Natural killer cell treated with Interleukin-12 subunit alpha and Interleukin-12 subunit beta and Interleukin-15 and Interleukin-18, amount 100 ng/mL, for 72 hours (primary cell): ENCODE measurements at places on chromosomes 11 and 22. TPM values are rescaled to one million over a fixed set of nuclear protein-coding genes. Genes with fewer than 3 reads are reported as not detected.

- no peak for DNase-seq
Measured at GRCh38 chr11:45169310-45170072, 23.1 kb downstream of the PRDM11 start.

TSSK2 gene
- total RNA-seq = 0.39 TPM

GRCh38 chr11:60776167-60776566, 9.0 kb upstream of the MS4A10 start:
- DNase-seq = no peak

DNA sequence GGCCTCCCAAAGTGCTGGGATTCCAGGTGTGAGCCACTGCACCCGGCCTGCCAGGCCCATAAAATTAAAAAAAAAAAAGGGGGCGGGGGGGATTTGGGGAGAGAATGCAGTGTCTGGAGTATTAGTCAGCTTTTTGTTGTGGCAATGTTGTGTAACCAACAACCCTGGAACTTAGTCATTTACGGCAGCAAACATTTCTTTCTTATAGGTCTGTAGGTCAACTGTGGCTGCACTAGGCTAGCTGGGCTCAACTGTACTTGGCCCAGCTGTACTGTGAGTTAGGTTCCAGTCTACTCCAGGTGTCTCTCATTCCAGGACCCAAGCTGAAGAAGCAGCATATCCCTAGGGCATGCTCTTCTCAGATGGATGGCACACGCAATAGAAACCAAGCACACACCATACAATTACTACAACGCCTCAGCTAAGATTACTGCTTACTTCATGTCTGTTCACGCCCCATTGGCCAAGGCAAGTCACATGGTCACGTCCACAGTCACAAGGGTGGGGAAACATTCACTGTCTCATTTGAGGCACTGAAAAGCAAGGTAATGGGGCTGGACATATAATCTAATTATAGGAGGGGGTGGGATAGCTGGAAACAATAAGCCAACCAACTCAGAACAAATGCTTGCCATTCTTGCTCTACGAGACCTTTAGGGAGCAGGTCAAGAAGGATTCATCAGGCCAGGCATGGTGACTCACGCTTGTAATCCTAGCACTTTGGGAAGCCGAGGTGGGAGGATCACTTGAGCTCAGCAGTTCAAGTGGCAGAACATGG, 10.4 kb upstream of the SPINDOC start:
- DNase-seq = no peak

- no peak for DNase-seq
Measured at GRCh38 chr22:41902932-41903421, 11.9 kb downstream of the SHISA8 start.

GAB2 gene
- total RNA-seq = 1.9 TPM

OR56A3 gene
- total RNA-seq = not detected

- no peak for DNase-seq
Measured at GRCh38 chr11:27886857-27887256, 186.6 kb upstream of the BDNF start.

LARGE2 gene
- 2.0 TPM for total RNA-seq

DNA sequence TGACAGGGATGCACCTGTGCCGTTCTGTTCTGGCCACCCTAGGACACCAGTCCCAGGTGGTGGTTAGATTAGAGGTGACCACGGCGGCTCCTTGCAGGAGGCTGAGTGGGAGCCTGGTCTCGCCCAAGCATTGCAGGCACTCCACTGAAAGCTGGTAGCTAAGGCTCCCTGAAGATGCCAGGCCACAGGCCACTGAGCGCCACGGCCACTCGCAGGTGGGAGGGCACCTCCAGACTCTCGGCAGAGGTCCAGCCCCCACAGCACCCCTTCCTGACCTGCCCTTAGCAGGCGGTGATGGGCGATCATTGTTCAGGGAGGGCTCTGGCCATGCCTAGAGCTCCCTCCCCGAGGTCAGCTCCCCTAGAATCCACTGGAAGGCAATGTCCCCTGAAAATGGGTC, 1270.2 kb downstream of the BRD1 start:
- no peak for DNase-seq

DNA sequence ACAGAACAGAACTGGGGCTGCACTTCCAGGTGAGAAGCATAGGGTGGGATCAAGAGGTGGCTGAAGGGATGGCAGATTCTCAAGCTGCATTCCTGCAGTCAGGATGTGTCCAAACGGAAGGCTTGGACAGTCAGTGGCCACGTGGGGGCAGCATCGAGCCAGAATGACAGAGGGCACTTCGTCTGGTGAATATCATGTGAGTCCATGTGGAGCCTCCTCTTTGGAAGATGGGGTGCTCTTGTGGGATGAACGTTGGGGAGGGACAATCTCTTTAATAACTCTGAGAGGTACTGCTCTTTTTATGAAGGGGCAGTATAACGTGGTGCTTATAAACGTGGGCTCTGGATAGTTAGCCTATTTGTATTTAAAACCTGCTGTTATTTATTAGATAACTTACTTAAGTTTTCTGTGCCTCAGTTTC, 154.9 kb upstream of the NAV2 start:
- DNase-seq = peak; percentile 75

- no peak for DNase-seq
Measured at GRCh38 chr11:117824571-117825537, at the start of gene FXYD2. Gene FXYD2, minus strand, starts transcription at chr11:117824744. Its CDS starts 66 bp downstream, at chr11:117824678.
